ENCODE measurements at places on chromosomes 11 and 22. TPM values are rescaled to one million over a fixed set of nuclear protein-coding genes. Genes with fewer than 3 reads are reported as not detected.
A peak's percentile ranks its signal among the peaks of the same experiment; 100 is the strongest.

DNA sequence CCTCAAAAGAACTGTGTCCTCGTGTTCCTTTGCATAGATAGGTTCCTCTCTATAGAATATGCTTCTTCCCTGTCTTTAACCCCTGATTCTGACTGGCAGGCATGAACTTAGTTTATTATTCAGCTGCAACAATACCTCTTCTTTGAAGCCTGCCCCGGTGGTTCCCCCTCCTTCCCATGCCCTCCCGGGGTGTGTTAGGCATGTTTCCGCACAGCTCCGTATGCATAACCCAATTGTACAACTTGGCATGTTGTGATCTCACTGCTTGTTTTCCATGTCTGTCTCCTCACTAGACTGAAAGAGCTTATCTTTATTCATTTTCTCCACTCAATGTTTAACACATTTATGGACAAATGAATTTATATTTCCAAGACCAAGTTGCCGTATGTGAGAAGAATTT, 72.6 kb downstream of the DEPDC5 start:
- no peak for DNase-seq

DNA sequence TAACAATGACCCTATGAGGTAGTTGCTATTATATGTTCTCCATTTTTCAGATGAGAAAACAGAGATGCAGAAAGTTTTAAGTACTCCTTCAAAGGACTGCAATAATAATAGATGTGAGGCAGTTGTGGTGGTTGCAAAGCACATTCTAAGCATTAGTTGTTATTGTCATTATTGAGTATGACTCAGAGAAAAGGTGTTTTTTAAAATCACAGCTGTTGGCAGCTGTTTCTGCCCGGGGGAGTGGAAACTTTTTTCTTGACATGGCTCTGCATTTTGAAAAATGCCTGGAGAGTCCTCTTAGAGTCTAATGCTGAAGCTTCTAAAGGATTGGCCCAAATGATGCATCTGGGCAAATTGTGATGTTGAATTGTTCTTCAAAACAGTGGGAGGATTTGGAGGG, 244.5 kb upstream of the MPPED2 start:
- no peak for DNase-seq

Gene SLC25A45
- polyA plus RNA-seq: 1.1 TPM

DNA sequence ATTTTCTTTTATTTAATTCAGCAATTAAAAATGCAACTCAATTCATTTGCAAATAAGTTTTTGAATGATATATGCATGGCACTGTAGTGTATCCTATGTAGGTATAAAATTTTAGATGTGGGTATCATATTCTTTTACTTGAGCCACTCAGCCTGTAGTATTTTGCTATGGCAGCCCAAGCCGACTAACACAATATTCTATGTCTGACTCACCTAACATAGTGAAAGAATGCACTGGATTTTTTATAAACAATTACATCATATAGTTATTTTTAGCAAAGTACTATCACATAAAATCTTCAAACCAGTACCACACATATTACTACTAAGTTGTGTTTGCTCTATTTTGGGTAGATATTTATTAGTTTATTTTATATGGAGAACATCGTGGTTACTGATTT, 21.9 kb upstream of the GRIA4 start:
- DNase-seq: no peak

Gene IL17REL
- 0.11 TPM for polyA plus RNA-seq

Gene ANKRD13D
- 40.8 TPM for polyA plus RNA-seq

GRCh38 chr22:19406281-19406811, 25.2 kb downstream of the HIRA start:
- peak; percentile 79 for DNase-seq

DNA sequence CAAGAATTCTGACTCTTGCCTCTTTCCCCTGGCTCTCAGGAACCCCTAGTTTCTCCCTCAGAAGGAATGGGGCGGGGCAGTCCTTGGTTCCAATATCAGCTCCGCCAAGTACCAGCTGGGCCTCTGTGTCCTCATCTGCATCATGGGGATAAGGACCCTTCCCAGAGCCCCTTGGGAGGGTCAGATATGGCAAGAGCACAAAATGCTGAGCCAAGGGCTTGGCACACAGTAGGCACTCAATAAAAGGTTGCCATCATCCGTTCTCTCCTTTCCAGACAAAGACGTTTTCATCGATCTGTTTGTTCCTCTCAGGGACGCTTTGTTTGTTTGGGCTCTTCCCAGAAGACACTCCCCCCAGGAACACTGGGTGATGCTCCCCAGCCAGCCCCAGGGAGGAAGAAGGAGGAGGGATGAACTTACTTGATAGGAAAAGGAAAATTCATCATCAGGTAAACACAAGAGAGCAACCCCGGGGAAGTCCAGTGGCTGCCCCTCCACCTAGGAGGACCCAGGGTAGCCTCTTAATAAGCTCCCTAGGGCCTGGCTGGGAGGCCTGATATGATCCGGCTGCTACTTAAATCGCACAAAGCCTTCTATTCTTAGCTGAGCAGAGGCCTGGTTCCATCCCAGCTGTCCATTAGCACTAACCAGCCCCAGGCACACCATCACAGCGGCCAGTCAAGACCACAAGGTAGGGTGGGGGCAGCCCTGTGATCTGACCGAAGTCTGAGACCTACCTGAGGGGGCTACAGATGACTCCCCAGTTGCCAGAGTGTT, 19.6 kb downstream of the GDPD5 start:
- no peak for DNase-seq

DNA sequence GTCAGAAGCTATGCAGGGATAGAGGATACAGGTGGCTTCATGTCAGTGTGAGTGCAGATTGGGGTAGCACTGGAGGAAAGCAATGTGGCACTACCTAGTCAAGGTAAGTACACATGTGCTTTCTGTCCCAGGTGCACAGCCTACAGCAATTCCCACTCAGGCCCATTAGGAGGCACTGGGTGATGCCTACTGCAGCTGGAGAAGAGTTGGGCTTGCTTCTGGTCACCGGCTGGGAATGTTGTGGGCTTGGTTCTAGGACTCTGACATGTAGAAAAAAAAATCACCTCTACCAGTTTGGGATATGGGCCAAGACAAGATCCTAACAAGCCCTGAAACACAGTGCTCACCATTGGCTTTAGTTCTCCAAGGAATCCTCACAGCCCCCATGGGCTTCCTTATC, 69.7 kb downstream of the TENM4 start:
- DNase-seq: no peak

DNA sequence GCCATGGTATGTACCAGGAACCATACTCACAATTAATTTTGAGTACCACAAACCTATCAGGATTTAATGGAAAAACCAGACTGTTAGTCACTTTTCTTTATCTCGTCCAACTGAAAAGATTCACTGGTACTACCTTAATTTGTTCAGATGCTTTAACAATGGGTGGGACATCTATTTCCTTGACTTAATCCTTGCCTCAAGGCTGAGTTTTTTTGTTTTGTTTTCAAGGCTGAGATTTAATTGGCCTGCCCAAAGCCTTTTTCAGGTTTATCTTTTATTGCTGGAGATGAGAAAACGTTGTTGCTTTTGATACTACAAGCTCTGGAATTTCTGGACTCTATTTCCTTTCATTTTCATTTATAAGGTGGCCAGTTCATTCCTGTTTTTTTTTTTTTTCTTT, 50.4 kb downstream of the NELL1 start:
- DNase-seq: no peak

GRCh38 chr11:91880660-91881059, 344.0 kb upstream of the FAT3 start:
- no peak for DNase-seq

Gene C11orf91
- not detected for polyA plus RNA-seq

- no peak for DNase-seq
Observed at GRCh38 chr11:13000116-13000515, 9.0 kb upstream of the RASSF10 start.

DNA sequence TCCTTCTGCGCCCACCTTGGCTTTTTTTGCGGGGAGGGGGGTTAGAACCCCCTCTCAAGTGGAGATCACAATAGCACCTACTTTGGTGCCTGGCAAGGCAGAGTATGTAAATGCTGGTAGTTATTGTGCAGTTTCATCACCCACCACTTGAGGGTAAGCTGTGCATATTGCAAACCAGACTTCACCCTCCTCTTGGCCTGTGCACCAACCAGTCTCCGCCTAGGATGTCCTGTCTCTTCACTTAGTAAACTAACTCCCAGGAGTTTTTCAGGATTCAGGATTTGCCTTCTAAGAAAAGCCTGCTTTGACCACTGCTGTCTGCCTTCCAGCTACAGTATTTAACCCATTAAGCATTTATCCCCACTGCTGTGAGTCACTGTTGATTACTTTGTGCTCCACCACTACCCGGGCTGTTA, 2.0 kb upstream of the UBXN1 start:
- DNase-seq: peak; percentile 38

Gene SMTNL1
- not detected for polyA plus RNA-seq

Gene RCOR2
- 2.8 TPM for polyA plus RNA-seq

Gene FXYD6
- polyA plus RNA-seq: 0.07 TPM

DNA sequence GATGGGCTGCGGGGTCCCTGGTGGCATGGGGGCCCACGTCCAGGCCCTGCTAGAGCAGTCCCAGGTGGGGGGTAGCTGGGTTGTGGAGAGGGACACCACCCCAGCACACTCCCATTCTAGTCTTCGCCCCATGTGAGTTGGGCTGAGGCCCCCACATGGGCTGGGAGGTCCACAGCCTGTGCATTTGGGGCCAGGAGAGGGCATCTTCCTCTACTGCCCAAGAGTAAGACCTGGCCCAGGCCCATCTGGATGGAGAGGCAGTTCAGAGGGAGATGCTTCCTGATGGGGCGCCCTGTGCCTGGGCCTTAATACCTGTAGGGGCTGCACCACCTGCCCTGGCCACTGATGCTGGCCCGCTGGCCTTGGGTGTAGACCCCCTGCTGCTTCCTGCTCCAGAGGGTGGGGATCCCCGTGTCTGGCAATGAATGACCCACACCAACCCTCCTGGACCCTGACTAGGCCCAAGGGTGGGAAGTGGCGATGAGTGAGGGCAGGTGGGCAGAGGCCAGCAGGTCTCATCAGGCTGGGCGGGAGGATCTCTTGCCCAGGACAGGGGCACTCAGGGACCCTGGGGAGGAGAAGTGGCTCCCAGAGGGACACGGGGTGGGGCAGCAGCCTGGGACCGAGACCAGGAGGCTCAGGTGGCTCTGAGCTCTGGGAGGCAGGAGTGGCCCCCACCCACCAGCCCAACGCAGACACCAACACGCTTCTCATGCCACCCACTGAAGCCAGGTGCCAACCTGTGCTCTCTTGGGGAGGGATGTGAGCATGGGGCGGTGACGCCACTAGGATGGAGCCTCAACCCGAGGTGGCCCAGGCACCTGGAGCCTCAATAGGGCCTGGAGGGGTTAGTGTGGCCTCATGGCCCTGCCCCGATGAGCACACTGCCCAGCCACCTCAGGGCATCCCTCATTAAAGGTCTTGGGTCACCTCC, 17.4 kb upstream of the GNB1L start:
- DNase-seq: no peak

Gene OR51B4
- polyA plus RNA-seq: 22.8 TPM

DNA sequence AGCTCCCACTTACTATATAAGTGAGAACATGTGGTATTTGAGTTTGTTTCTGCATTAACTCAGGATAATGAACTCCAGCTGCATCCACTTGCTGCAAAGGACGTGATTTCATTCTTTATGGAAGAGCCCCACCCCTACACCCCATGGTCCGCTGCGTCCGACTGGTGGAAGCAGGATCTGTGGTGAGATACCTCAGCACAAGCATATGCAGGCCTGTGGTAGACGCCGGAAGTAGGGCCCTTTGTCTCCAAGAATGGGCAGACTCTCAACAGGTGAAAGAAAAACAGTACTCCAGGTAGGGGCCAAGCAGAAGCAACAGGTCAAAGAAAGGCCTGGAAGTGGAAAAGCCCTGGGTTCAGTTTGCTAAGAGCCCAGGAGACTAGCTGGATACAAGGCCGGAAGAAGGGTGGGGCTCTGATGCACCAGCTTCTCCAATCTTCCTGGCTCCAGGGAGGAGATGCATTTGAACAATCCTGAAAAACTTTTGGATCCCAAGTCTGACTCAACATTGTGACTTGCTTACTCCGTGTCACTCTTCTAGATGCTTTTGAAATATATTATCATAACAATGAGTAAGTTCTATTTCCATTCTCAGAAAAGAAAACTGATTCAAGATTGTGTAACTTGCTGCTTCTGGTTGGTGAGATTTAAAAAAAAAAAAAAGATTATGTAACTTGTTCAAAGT, 30.4 kb downstream of the NEAT1 start:
- DNase-seq: no peak

GRCh38 chr11:68954836-68955606, 25.8 kb downstream of the MRGPRD start:
- peak; percentile 67 for DNase-seq

- DNase-seq: no peak
Observed at GRCh38 chr22:26658161-26658560, 773 bp downstream of the MIAT start.

DNA sequence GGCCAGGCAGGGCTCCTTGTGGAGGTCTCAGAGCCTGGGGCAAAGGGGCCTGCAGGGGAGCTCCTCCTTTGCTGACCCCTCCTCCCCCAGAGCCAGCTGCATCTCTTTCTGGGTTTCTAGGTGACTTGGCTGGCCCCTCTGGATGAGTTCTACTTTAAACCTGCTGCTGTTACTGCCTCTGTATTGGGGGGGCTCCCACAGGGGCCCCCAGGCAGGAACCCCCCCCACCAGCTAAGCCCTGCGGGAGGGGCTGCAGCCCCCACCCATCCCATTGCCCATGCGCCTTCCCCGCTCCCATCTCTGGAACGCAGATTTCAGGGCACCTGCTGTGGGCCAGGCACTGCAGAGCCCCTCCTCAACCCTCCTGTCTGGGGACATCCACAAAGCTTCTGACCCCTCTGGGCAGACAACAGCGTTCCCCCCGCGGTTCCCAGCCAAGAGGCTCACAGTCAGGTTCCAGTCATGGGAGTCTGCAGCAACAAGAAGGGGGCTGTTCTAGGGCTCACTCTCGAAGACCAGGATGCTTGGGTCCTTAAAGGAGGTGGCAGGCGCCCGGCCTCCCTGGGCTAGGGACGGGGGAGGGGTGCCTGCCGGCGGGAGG, 815 bp upstream of the PLCB3 start:
- peak; percentile 69 for DNase-seq

- DNase-seq: no peak
Observed at GRCh38 chr11:106121570-106122320, 44.3 kb downstream of the AASDHPPT start.

Gene C11orf86
- not detected for polyA plus RNA-seq

- no peak for DNase-seq
Observed at GRCh38 chr11:35536470-35536869, 11.1 kb upstream of the PAMR1 start.

Gene CDPF1
- 19.2 TPM for polyA plus RNA-seq

DNA sequence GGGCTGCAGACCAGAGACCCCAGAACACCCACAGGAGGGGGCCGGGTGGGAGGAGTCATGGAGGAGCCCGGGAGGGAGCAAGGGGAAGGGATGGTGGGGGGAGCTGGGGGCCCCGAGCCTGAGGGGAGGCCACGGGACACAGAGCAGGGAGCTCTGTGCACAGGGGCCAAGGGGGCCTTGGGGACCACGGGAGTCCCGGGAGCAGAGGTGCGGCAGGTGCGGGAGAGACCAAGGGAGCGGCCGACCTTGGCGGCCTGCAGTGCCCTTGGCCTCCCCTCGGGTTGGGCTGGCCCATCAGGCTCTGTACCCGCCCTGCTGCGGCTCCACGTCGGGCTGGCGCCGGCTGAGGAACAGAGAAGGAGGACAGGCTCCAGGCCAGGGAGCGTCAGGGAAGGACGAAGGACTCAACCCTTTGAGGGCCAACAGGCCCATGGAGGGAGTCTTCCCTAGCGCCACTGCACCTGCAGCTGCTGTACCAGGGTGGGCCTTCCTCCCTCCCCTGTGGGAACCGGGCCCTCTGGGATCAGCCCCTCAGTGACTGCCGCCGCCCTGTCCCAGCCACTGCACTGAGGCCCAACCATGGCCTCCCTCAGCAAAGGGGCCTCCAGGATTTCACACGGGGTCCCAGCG, 17.8 kb upstream of the BRSK2 start:
- no peak for DNase-seq

- no peak for DNase-seq
Observed at GRCh38 chr11:96706761-96707160, 316.9 kb downstream of the JRKL start.
